ENCODE measurements at places on chromosomes 5 and 9. TPM values are rescaled to one million over a fixed set of nuclear protein-coding genes. Genes with fewer than 3 reads are reported as not detected.

Gene MCC
- 5.4 TPM for total RNA-seq

Gene MYOZ3
- total RNA-seq, result not detected

Gene TGFBR1
- total RNA-seq, result 41.9 TPM

Gene DELE1
- total RNA-seq, result 50.2 TPM

Gene LHFPL2
- 1.2 TPM for total RNA-seq

Gene SLC2A6
- total RNA-seq, result 15.5 TPM

Gene CCNI2
- 9.1 TPM for total RNA-seq

Gene PDE6A
- total RNA-seq, result not detected

Gene FUT7
- total RNA-seq, result 0.57 TPM

Gene FOXD4L5
- total RNA-seq, result 0.09 TPM

- no peaks in the 10 kb centered on the region for H3K27me3 ChIP-seq
- no peaks in the 10 kb centered on the region for H3K4me1 ChIP-seq
- no peaks in the 10 kb centered on the region for H3K36me3 ChIP-seq
- no peak overlapping the region for H3K27ac ChIP-seq
- DNase-seq, result no peak
These were observed 593.2 kb downstream of the ELAVL2 start for GRCh38 chr9:23232831-23233230.

DNA sequence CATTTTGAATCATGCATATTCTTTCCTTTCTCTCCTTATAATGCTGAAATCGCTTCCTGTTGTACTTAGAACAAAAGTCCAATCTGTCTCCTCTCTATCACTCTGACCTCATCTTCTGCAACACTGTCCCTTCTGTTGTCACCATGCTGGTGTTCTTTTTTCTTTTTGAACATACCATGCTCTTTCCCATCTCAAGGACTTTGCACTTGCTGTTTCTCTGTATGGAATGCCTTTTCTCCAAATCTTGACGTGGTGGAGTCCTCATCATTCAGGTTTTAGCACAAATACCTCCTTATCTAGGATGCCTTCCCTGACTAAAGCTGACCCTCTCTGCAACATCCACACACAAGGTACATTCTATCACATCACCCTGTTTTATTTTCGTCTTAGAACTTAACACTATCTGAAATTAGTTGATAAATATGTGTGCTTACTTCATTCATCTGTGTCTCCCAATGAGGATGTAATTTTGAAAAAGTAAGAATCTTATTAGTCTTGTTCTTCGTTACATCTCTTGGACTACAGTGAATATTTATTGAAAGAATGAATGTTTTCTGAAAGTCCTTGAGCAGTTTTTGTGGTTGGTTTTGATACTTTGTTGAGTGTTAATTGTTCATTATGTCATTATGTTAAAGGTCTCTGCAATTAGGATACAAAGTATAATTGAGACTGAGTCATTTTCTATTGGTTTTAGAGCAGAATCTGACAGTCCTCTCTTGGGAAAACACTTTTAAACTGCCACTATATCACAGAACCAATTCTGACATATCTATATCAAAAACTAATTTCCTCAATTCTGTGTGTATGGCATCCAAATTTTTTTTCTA, 145.3 kb upstream of the RASA1 start:
- no peak for DNase-seq
- H3K36me3 ChIP-seq, result no peaks in the 10 kb centered on the region
- H3K4me1 ChIP-seq, result peaks cover 33% of the 10 kb centered on the region
- no peaks in the 10 kb centered on the region for H3K27me3 ChIP-seq

DNA sequence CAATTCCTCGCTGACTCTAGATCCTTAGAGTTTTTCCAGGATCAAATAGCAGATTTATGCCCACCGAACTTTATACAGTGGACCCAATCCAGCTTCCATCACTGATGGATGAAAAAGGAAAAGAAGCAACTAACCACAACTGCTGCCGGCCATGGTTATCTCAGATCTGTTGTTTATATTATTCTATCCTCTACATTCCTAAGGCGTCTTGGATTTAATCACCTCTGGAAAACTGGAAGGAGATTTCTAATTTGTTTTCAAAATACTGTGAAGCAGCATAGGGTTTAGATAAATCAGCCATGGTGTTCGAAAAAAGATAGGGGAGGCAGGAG, 663 bp upstream of the ZNF366 start:
- H3K27me3 ChIP-seq, result no peaks in the 10 kb centered on the region
- H3K4me3 ChIP-seq, result no peak overlapping the region

DNA sequence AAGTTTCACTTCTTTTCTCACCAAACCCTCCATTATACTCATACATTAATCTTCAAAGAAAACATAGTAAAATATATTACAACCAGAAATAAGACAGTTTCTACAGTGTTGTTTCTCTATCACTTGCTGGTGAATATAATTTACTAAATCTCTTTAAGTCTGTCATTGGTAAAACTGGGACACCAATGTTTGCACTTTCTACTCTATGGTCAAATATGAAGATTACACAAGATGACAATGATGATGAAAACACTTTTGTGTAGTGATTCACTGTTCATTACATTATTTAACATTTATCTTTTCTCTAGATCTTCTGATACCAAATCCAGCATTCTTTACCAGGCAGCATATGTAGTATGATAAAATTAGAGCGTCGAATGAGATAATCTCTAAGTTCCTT, 459.1 kb downstream of the DMAC1 start:
- H3K27ac ChIP-seq, result no peak overlapping the region
- DNase-seq, result no peak
- no peaks in the 10 kb centered on the region for H3K36me3 ChIP-seq
- no peak overlapping the region for H3K4me3 ChIP-seq

GRCh38 chr9:74630228-74630627, 133.1 kb downstream of the RORB start:
- no peak for DNase-seq
- no peak overlapping the region for H3K27ac ChIP-seq
- H3K36me3 ChIP-seq, result no peaks in the 10 kb centered on the region
- no peaks in the 10 kb centered on the region for H3K4me1 ChIP-seq

DNA sequence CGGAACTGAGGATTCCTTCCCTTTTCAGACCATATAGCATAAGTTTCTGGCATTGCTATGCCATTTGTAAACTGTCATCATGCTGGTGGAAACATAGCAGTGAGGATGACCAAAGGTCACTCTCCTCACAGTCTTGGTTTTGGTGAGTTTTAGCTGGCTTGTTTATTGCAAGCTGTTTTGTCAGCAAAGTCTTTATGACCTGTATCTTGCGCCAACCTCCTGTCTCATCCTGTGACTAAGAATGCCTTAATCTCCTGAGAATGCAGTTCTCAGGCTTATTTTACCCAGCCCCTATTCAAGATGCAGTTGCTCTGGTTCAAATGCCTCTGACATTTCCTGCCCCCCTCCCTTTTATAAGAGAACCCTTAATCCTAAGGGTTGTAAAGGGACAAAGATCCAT, 26.7 kb upstream of the GRIA1 start:
- no peak for DNase-seq
- H3K36me3 ChIP-seq, result no peaks in the 10 kb centered on the region
- no peak overlapping the region for H3K27ac ChIP-seq
- no peak overlapping the region for H3K4me3 ChIP-seq

DNA sequence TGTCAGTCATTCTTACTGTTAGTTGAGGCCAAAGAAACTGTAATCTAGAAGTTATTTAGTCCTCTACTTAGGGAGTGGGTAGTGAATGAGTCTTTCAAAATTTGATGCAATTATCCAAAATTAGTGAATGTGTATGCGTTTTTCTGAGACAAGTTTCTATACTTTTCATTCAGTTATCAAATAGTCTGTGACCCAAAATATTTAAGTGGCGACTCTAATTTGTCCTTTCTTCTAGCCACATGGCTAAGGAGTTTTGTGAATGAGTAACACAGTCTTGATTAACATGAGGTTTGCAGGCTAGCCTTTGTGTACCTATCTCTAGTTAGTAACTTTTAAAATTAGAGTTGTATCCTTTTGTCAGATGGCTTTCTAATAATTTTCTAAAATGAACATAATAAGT, 45.6 kb downstream of the COMMD10 start:
- no peak overlapping the region for H3K4me3 ChIP-seq
- H3K27ac ChIP-seq, result no peak overlapping the region
- no peaks in the 10 kb centered on the region for H3K36me3 ChIP-seq
- no peaks in the 10 kb centered on the region for H3K4me1 ChIP-seq
- H3K27me3 ChIP-seq, result no peaks in the 10 kb centered on the region

- H3K36me3 ChIP-seq, result no peaks in the 10 kb centered on the region
- no peak overlapping the region for H3K4me3 ChIP-seq
- no peaks in the 10 kb centered on the region for H3K27me3 ChIP-seq
- no peaks in the 10 kb centered on the region for H3K4me1 ChIP-seq
- no peak overlapping the region for H3K27ac ChIP-seq
These were observed 5.0 kb downstream of the CMYA5 start for GRCh38 chr5:79694652-79695051.

DNA sequence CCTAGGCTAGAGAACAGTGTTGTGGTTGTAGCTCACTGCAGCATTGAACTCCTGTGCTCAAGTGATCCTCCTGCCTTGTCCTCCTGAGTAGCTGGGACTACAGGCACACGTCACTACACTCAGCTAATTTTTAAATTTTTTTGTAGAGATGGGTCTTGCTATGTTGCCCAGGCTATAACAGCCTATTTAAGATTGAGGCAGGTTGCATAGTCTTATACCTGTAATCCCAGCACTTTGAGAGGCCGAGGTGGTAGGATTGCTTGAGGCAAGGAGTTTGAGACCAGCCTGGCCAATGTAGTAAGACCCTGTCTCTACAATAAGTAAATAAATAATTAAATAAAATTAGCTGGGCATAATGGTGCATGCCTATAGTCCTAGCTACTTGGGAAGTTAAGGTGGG, 79.9 kb downstream of the VPS13A start:
- no peaks in the 10 kb centered on the region for H3K4me1 ChIP-seq
- no peak for DNase-seq
- H3K36me3 ChIP-seq, result no peaks in the 10 kb centered on the region
- no peak overlapping the region for H3K4me3 ChIP-seq

DNA sequence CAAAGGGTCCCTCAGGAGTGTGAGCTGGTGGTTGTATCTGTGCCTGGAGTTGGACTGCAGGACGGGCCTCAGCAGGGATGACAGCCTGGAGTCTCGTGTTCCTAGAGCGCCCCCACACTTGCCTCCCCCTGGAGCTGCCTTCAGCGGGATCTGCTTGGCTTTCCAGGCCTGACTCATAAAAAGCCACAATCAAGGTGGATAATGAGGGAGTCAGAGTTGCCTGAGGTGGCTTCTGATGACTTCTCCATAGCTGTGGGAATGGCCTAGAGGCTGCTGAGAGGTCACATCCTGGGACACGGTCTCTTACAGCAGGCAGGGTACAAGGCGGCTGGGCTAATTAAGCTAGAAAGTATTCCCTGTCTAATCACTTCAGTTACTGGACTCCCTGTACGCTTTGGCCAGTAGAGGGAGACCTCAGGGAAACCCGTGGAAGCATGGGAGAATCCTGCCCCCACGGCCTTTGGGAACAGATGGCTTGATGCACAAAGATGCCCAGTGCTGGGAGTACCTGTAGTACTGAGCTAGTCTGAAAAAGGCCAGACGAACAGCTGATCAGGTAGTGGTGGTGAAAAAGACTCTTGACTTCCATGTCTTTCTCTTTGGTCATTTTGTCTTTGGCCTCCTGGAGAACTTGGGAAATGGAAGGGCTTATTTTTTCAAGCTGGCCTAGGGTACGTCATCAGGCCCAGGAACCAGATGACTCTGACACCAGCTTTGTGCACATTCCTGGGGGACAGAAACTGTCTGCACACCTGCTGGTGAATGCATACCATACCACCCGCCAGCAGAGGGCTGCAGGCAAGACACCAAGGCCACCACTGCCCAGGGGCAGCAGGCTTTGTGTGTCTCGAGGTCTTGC, 16.1 kb upstream of the FRRS1L start:
- H3K27ac ChIP-seq, result no peak overlapping the region
- H3K27me3 ChIP-seq, result no peaks in the 10 kb centered on the region
- peaks cover 7% of the 10 kb centered on the region for H3K4me1 ChIP-seq
- no peaks in the 10 kb centered on the region for H3K36me3 ChIP-seq

GRCh38 chr5:32496104-32496503, 51.6 kb upstream of the ZFR start:
- DNase-seq, result no peak
- no peaks in the 10 kb centered on the region for H3K4me1 ChIP-seq
- no peaks in the 10 kb centered on the region for H3K36me3 ChIP-seq
- H3K27ac ChIP-seq, result no peak overlapping the region
- H3K27me3 ChIP-seq, result no peaks in the 10 kb centered on the region
- no peak overlapping the region for H3K4me3 ChIP-seq

- no peaks in the 10 kb centered on the region for H3K4me1 ChIP-seq
- H3K27me3 ChIP-seq, result no peaks in the 10 kb centered on the region
- no peak overlapping the region for H3K4me3 ChIP-seq
- DNase-seq, result no peak
- peaks cover 39% of the 10 kb centered on the region for H3K36me3 ChIP-seq
- no peak overlapping the region for H3K27ac ChIP-seq
These were observed 82.4 kb upstream of the FBXW11 start for GRCh38 chr5:172088801-172089200.

Data from CD8-positive, alpha-beta memory T cell (primary cell).